Activated CD4-positive, alpha-beta T cell treated with anti-CD3 and anti-CD28 coated beads, Interleukin-2, amount 50 U/mL, for 48 hours (primary cell): ENCODE measurements at places on chromosomes 12 and 14.

- no peak for DNase-seq
Measured at GRCh38 chr12:28242496-28243309, 52.4 kb downstream of the CCDC91 start.

- no peak for DNase-seq
Measured at GRCh38 chr12:132125736-132126135, 18.4 kb downstream of the DDX51 start.

DNA sequence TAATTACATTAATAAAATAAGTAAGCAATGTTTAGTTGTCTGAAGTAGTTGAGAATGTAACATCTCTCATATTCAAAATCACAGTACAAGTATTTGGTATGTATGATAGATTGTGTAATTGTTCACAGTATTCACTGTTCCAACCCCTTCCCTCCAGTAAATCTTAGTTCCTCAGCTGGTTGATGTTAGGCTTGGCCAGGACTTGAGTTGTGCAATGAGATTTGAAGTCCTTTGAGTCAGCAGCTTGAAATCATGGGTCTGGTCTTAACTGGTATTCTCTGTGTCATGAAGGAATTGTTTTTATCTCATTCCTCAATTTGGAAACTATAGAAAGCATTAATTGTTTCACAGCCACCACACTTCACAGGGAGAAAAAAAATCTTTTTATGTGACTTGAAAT lies 477.1 kb downstream of the FSCB start:
- DNase-seq: no peak

GRCh38 chr14:63287666-63288483 lies 30.9 kb downstream of the GPHB5 start:
- no peak for DNase-seq

- no peak for DNase-seq
Measured at GRCh38 chr14:84546236-84546635, 983.7 kb upstream of the FLRT2 start.

DNA sequence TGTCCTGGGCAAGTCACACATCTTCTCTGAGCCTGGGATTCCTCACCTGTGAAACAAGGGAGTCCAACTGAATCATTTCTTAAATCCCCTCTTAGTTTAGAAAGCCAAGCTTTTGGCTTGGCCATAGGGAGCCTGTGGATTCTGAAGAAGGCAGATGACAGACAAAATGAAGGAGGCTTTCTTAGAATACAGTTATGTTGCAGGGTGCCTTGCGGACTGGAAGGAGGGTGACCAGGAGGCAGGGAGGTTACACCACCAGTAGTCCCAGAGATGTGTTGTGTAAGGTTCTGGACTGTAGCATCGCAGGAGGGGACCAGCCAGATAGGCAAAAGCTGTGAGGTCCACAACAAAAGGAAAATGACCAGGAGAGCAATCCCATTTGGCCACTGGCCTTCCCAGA lies 8.2 kb upstream of the ACVR1B start:
- no peak for DNase-seq
